H1 (cell line): ENCODE measurements at places on chromosomes 16 and 17.

- H3K27me3 ChIP-seq = peaks cover 26% of the 10 kb centered on the region
- peak overlapping the region; percentile 77 for H3K27ac ChIP-seq
- H3K4me1 ChIP-seq = peaks cover 6% of the 10 kb centered on the region
- no peaks in the 10 kb centered on the region for H3K36me3 ChIP-seq
- H3K4me3 ChIP-seq = peak overlapping the region; percentile 94
Measured at GRCh38 chr16:30875871-30876801, 17.7 kb downstream of the BCL7C start.

GRCh38 chr17:31074772-31075555, 19.8 kb upstream of the NF1 start:
- H3K4me3 ChIP-seq = no peak overlapping the region
- no peak overlapping the region for H3K27ac ChIP-seq
- H3K4me1 ChIP-seq = peaks cover 3% of the 10 kb centered on the region; the same call in 1 of the 2 replicates
- no peaks in the 10 kb centered on the region for H3K27me3 ChIP-seq
- DNase-seq = peak; percentile 53
- H3K36me3 ChIP-seq = no peaks in the 10 kb centered on the region

DNA sequence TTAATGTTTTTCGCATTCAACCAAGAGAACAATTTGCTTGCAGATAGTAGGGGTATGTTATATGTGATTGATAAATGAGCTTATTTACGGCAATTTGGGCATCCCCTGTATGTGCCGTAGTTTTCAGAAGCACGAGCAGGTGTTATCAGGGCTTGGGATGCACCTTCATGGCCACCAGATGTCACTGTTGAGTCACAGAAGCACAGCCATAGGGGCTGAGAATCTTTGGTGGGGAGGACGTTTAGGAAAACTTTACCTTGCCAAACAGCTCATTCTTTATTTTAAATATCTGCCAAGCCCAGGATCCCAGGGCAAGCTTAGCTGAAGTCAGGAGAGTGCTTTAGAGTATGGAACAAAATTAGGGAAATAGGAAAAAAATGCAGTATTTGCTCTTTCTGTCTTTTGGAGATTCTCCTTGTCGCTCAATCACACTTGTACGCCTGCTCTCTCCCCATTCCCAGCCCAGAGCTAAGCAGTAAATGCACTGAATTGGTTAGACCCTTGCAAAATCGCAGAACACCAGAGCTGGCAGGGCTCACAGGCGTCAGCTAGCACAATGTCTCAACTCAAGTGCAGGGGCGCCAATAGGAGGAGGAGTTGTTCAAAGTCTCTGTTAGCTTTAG, 93.6 kb upstream of the MPHOSPH6 start:
- H3K4me1 ChIP-seq = no peaks in the 10 kb centered on the region
- no peaks in the 10 kb centered on the region for H3K36me3 ChIP-seq

DNA sequence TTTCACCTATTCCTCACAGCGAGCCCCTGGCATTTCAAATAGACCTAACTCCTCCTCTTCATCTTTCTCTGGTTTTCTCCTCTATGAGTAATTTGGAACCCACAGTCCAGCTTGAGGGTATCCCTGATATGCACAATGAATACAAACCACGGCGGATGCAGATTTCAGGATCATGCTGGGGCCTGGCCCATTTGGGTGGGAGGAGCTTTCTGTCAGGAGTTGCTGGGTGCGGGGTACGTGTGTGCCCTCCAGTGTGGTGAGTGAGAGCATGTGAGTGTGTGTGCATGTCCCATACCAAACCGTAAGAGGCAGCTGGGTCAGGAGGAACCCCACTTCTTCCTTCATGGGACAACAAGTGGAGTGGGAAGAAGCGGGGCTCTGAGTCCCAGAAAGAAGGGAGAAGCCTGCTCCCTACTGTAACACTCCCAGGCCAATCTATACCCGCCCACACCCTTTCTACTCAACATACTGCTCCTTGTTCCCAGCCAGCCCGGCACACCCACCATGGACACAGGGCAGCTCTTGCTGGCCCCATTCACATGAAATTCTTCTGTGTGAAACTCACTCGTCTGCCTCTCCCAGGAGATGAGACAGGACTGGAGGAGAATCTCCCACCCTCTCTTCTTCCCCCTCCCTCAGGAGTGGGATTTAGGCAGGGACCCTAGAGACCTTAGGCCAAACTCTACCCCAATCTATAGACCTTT, 18.4 kb downstream of the CNTNAP1 start:
- no peaks in the 10 kb centered on the region for H3K4me1 ChIP-seq
- no peaks in the 10 kb centered on the region for H3K27me3 ChIP-seq
- no peak overlapping the region for H3K27ac ChIP-seq
- H3K4me3 ChIP-seq = no peak overlapping the region
- peaks cover 6% of the 10 kb centered on the region for H3K36me3 ChIP-seq

DNA sequence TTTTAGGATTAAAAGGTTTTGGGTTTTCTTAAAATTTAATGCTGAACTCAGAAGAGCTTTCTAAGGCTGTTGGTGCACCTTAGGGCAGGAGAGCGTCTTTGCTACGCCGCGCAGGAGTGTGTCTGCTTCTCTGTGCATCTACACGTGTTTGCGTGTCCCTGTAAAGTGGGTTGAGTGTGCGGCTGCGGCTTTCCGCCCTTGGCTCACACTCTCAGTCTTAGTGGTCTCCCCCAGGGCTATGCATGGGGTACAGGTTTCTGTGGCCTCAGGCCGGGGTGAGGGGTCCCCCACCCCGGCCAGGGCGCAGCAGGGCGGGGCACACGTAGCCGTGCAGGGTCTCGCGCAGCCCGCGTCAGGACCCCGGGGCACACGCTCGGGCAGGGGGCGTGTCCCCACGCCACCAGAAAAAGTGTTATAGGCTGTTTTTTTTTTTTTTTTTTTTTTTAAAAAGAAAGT, 727 bp upstream of the TENT4B start:
- peak overlapping the region; percentile 99 for H3K4me3 ChIP-seq
- H3K27me3 ChIP-seq = no peaks in the 10 kb centered on the region
- H3K27ac ChIP-seq = peak overlapping the region; percentile 99; the same call in 1 of the 2 replicates
- peaks cover 5% of the 10 kb centered on the region; the same call in 1 of the 2 replicates for H3K4me1 ChIP-seq
- DNase-seq = peak; percentile 3

GRCh38 chr16:14500791-14501190, 129.3 kb downstream of the PARN start:
- H3K27me3 ChIP-seq = no peaks in the 10 kb centered on the region
- H3K4me1 ChIP-seq = peaks cover 17% of the 10 kb centered on the region
- no peak for DNase-seq
- H3K27ac ChIP-seq = no peak overlapping the region
- H3K4me3 ChIP-seq = no peak overlapping the region

DNA sequence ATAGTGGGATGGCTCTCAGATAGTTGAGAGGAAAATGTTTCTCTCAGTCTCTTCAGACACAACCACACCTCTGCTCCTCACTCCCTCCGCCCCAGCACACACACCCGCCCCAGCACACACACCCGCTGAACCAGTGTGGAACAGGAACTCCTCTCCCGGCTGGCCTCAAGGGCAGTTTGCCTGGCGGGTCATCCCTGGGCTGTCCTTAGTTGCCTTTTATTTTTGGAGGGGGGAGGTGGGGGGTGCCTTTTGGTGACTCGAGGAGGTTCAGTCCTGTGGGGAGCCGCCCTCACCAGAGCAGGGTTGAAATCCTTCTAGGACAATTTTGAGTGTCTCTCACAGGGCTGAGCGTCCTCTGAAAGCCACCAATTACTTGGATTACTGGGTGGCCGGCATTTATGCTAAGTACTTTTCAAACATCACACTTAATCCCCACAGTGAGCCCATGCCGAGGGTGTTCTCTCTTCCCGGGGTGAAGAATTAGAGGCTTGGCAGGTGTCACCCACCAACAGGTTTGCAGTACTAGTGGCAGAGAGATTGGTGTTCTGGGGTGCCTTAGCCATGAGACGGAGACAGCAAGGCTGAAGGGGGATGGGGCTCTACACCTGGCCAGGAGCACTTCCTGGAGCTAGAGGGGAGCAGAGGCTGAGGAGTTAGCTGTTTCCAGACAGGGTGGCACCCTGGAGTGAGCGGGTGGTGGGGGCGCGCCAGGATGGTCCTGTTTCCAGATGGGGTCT, 2.8 kb downstream of the RASD1 start:
- peaks cover 5% of the 10 kb centered on the region for H3K4me1 ChIP-seq
- peaks cover 7% of the 10 kb centered on the region; the same call in 1 of the 2 replicates for H3K36me3 ChIP-seq
- no peak overlapping the region for H3K27ac ChIP-seq
- DNase-seq = peak; percentile 54
- H3K27me3 ChIP-seq = peaks cover 26% of the 10 kb centered on the region
- no peak overlapping the region for H3K4me3 ChIP-seq

- H3K27ac ChIP-seq = no peak overlapping the region
- DNase-seq = no peak
- peaks cover 10% of the 10 kb centered on the region for H3K4me1 ChIP-seq
- no peaks in the 10 kb centered on the region for H3K27me3 ChIP-seq
Measured at GRCh38 chr17:72665852-72666851, 426.3 kb downstream of the SLC39A11 start.

GRCh38 chr17:78278139-78278741, 46.8 kb downstream of the TMEM235 start:
- no peak for DNase-seq
- no peaks in the 10 kb centered on the region for H3K36me3 ChIP-seq
- H3K4me1 ChIP-seq = no peaks in the 10 kb centered on the region

DNA sequence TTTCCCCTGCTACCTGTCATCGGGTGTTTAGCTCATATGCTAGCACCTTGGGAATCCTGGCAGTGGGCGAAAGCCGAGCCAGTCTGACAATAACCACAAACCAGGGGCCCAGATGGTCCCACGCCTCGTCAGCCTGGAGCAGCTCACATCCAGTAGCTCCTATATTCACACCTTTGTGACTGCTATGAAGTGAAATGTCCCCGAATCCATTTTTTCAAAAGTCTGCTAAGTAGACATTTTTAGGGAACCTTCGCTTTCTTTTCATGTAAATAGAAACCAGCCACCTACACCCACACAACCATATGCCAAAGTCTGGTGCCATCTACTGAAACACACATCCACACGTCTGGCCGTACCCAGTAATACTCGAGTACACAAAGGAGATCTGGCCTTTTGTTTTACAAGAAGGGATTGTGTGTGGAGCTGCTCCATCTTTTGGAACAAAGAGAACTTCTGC, 176.8 kb downstream of the SLC39A11 start:
- no peaks in the 10 kb centered on the region for H3K27me3 ChIP-seq
- no peak overlapping the region for H3K4me3 ChIP-seq
- no peaks in the 10 kb centered on the region for H3K36me3 ChIP-seq
- H3K4me1 ChIP-seq = no peaks in the 10 kb centered on the region
- H3K27ac ChIP-seq = no peak overlapping the region
- DNase-seq = no peak

DNA sequence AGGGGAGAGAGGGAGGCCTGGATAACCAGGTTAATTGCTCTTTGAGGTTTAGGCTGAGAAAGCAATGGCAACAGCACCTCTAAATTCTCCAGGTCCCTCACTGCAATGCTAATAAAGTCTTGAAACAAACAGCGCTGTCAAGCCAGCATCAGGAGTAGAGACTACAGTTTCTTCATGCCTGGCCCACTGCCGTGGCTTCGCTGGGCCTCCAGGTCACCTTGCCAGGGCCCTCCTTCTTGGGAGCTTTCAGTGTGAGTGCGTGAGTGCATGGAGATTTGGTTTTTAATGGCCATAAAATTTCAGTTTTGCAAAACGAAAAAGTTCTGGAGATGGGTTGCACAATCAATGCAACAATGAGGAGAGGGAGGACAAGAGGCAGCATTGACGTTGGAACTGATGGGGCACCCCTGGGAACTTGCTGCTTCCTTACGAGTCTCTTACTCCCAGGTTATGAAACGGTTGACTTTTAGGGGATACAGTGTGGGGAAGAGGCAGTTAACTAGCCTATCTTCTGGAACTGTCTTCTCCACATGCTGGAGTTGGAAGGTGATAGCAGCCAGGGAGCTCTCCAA, 229.4 kb downstream of the XYLT1 start:
- H3K4me1 ChIP-seq = no peaks in the 10 kb centered on the region
- H3K27me3 ChIP-seq = no peaks in the 10 kb centered on the region
- no peak overlapping the region for H3K27ac ChIP-seq
- DNase-seq = no peak

GRCh38 chr16:1613211-1613622, 1.1 kb downstream of the CRAMP1 start:
- no peak overlapping the region for H3K27ac ChIP-seq
- peak overlapping the region; percentile 76 for H3K4me3 ChIP-seq
- H3K4me1 ChIP-seq = peaks cover 13% of the 10 kb centered on the region; the same call in 1 of the 2 replicates
- H3K27me3 ChIP-seq = peaks cover 10% of the 10 kb centered on the region
- H3K36me3 ChIP-seq = 0 out of 2 replicates have a peak, but pooled peaks cover 3% of the 10 kb centered on the region

- no peak overlapping the region for H3K4me3 ChIP-seq
- H3K36me3 ChIP-seq = no peaks in the 10 kb centered on the region
- H3K27ac ChIP-seq = no peak overlapping the region
- H3K4me1 ChIP-seq = no peaks in the 10 kb centered on the region
Measured at GRCh38 chr16:73601911-73602310, 554.0 kb upstream of the ZFHX3 start.

DNA sequence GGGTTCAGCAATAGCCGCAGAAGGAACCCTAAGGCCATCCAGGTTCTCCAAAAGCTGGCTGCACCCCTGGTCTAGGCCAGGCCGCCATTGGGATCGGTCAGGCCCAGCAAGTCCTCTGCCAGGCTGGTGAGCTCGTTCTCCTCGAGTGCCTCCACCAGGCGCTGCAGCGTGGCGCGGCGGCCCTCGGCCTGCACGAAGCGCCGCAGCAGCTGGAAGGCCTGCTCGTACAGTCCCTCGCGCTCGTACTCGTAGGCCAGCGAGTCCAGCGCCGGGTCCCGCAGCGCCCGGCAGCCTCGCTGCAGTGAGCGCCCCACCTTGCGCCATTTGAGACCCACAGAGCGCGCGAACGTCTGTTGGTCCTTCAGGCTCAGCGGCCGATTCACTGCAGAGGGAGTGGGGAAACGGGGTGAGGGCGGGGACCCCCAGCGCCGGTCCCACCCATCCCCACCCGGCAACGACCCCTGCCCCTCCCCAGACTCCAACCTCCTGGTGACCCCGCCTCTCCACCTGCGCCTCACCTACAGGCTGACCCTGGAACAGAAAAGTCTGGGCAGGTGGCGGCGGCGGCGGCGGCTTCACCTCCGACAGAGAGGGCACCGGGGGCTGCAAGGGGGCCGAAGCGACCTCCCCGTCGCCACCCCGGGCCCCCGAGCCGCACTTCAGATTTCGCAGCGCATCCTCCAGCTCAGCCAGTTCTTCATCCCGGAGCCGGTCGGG, 3.9 kb upstream of the B3GNT9 start:
- H3K27ac ChIP-seq = no peak overlapping the region
- no peak for DNase-seq
- peaks cover 89% of the 10 kb centered on the region for H3K27me3 ChIP-seq

- no peaks in the 10 kb centered on the region for H3K27me3 ChIP-seq
- no peak for DNase-seq
- H3K27ac ChIP-seq = peak overlapping the region; percentile 29; the same call in 1 of the 2 replicates
- peaks cover 18% of the 10 kb centered on the region for H3K4me1 ChIP-seq
- no peaks in the 10 kb centered on the region for H3K36me3 ChIP-seq
Measured at GRCh38 chr17:57551321-57552079, 193.6 kb downstream of the CCDC182 start.

- H3K36me3 ChIP-seq = no peaks in the 10 kb centered on the region
- no peaks in the 10 kb centered on the region for H3K4me1 ChIP-seq
- H3K4me3 ChIP-seq = no peak overlapping the region
- no peak overlapping the region for H3K27ac ChIP-seq
Measured at GRCh38 chr16:86710602-86710950, 132.2 kb downstream of the FOXL1 start.
